Endodermal cell (in vitro differentiated cells): ENCODE measurements at places on chromosomes 6 and 20. TPM values are rescaled to one million over a fixed set of nuclear protein-coding genes. Genes with fewer than 3 reads are reported as not detected.

GRCh38 chr6:130775411-130776012, 51.7 kb upstream of the SMLR1 start:
- H3K27ac ChIP-seq: no peak overlapping the region
- no peaks in the 10 kb centered on the region for H3K36me3 ChIP-seq
- H3K4me3 ChIP-seq: no peak overlapping the region
- no peaks in the 10 kb centered on the region for H3K27me3 ChIP-seq
- H3K4me1 ChIP-seq: no peaks in the 10 kb centered on the region

DNA sequence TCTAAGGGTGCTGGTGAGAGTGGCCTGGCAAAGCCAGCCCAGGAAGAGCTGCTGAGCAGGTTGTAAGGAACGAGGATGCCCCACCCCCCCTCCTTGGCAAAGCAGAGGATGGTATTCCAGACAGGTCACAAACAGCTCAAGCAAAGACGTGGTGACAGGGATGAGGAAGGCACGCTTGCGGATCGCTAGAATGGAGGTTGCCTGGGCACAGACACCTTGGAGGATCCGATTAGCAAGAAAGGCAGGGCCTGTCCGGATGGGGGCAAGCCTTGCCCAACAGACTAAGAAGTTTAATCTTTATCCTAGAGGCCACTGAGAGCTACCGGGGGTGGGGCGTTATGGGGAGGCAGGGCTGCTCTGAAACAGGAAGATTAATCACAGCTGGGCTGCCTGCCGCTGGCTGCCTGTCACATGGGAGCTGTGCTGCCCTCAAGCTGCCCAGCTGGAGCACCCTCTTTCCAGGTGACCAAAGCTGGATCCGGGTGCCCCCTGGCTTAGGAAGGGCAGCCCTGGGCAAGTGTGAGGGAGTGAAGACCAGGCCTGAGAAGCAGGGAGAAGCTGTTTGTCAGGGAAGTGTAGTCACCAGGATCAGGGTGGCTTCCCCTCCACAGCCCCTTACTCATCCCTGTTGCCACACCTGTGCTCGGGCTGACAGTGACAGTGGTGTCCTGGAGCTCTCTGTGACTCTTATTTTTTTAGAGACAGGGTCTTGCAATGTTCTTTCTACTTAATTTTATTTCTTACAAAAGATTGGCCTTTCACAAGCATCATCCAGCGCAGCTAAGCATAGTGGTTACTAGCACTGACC, 9.1 kb upstream of the MAPK13 start:
- no peak overlapping the region for H3K4me3 ChIP-seq
- H3K27ac ChIP-seq: no peak overlapping the region
- H3K36me3 ChIP-seq: no peaks in the 10 kb centered on the region
- H3K27me3 ChIP-seq: no peaks in the 10 kb centered on the region

- H3K27ac ChIP-seq: no peak overlapping the region
- H3K4me1 ChIP-seq: no peaks in the 10 kb centered on the region
- no peaks in the 10 kb centered on the region for H3K36me3 ChIP-seq
- H3K27me3 ChIP-seq: no peaks in the 10 kb centered on the region
Measured at GRCh38 chr6:47170617-47170947, 128.4 kb upstream of the ADGRF1 start.

FLRT3 gene
- 90.0 and 112 TPM in 2 replicates for total RNA-seq

TMEM217 gene
- total RNA-seq: 0.95 to 2.1 TPM (median 1.7 TPM) in 3 replicates

PTGIS gene
- total RNA-seq: 20.9 to 24.3 TPM (median 22.5 TPM) in 3 replicates
